ENCODE measurements at places on chromosomes 5 and 9. TPM values are rescaled to one million over a fixed set of nuclear protein-coding genes. Genes with fewer than 3 reads are reported as not detected.
A peak's percentile ranks its signal among the peaks of the same experiment; 100 is the strongest.

ARHGEF37 gene
- total RNA-seq = 1.4 TPM

FGFR4 gene
- total RNA-seq = 1.4 TPM

EIF4EBP3 gene
- 15.5 TPM for total RNA-seq

MXD3 gene
- total RNA-seq = 17.3 TPM

FBN2 gene
- not detected for total RNA-seq

ADAMTS6 gene
- total RNA-seq = 1.5 TPM

CORO2A gene
- 8.2 TPM for total RNA-seq

NME5 gene
- not detected for total RNA-seq

DNA sequence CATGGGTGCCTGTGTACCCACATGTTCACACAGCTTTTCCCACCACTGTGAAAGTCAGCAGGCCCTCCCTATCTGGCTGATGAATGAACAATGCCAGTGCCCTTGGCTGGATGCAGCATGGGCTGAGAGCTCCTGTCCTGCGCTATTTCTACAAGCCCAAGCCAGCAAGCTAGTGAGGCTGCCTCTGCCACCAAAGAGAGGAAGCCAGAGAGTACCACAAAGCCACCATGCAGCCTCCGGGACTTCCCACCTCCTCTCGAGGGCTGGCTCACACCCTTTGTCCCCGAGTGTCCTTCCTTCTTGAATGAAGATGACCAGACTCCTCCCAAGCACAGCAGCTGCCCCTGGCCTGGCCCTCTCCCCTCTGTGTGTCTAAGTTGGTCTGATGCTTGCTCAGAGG is 76.5 kb downstream of the SH3PXD2B start:
- no peaks in the 10 kb centered on the region for H3K4me1 ChIP-seq
- H3K27ac ChIP-seq = no peak overlapping the region
- no peak for DNase-seq
- H3K36me3 ChIP-seq = peaks cover 2% of the 10 kb centered on the region

DNA sequence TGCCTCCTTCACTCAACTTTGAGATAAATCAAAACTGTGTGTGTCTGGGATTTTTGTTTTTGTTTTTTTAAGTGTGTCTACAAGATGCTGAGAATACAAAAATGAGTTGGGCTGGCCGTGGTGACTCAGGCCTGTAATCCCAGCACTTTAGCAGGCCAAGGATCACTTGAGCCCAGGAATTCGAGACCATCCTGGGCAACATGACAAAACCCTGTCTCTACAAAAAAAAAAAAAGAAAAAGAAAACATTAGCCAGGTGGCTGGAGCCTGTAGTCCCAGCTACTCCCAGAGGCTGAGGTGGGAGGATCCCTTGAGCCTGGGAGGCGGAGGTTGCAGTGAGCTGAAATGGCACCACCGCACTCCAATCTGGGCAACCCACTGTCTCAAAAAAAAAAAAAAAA is 21.0 kb downstream of the HNRNPK start:
- no peaks in the 10 kb centered on the region for H3K27me3 ChIP-seq
- H3K36me3 ChIP-seq = peaks cover 9% of the 10 kb centered on the region
- no peak for DNase-seq

DNA sequence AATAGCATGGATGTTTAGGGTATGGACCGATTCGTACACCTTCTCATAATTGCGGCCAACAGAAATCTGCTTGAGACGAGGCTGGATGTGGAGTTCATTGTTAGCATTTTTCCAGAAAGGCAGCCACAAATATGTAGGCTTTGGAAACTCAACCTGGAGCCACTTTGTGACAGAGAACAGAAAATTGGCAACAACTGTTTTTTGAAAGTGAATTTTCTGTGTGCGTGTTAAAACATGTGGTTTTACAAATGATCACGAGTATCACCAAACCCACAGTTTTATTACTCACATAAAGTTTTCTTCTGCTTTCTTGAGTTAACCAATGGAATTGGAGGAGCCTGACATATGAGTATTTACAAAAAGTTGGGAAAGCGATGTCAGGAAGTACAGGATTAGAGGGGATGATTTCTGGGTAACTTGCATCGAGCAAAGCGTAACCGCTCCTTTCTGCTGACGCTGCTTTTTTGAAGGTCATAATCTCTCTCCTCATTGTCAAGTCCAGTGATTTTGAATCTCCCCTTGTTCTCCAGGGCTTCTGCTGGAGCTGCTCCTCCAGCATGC is 138.5 kb upstream of the TAF11L2 start:
- H3K4me3 ChIP-seq = no peak overlapping the region
- DNase-seq = no peak
- H3K27me3 ChIP-seq = no peaks in the 10 kb centered on the region
- no peak overlapping the region for H3K27ac ChIP-seq
- H3K4me1 ChIP-seq = no peaks in the 10 kb centered on the region

GRCh38 chr9:120438111-120438510 is 141.9 kb downstream of the CDK5RAP2 start:
- no peak overlapping the region for H3K4me3 ChIP-seq
- peak overlapping the region; percentile 40 for H3K27ac ChIP-seq
- DNase-seq = no peak

DNA sequence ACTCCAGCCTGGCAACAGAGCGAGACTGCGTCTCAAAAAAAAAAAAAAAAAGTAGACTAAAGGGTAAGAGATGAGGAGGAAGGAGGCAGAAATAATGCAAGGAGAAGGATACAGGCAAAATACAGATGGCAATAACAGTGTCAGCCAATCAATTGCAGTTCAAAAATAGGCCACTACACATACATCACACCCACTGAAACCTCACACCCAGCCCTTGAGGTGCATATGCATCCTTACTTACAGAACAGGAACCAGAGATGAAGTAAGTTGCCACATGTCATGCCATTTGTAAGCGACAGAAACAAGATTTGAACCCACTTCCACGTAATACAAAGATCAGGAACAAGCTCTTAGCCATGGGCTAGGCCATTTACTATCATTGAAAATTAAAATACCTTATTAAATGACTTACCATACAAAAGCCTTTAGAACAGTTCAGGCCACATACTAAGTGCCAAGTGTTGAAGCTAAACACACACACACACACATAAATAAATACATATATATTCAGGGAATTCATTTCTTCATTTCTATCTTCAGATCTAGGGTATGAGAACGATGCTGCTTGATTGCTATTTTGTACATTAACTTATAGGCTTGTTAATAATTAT is 98.4 kb downstream of the FNBP1 start:
- H3K4me3 ChIP-seq = no peak overlapping the region
- H3K27ac ChIP-seq = peak overlapping the region; percentile 76
- H3K27me3 ChIP-seq = no peaks in the 10 kb centered on the region
- peaks cover 50% of the 10 kb centered on the region for H3K4me1 ChIP-seq

DNA sequence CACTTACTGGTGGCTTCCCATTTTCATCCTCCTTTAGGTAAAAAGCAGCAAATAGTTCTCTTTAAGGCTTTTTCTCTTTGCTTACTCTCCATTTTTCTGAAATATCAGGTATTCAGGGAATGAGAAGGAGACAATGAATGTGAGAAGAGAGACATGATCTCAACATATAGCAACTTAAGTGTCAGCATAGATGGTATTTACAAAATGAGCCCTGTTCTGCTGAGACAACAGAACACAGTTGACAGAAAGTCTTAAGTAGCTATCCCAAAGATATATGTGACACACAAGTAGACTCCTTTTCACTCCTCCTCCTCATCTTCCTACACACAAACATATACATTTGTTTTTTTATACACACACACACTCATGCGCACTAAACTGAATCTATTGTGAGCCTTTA is 649.3 kb upstream of the WWC1 start:
- H3K36me3 ChIP-seq = no peaks in the 10 kb centered on the region
- H3K4me3 ChIP-seq = no peak overlapping the region
- DNase-seq = no peak
- H3K27ac ChIP-seq = no peak overlapping the region
- H3K27me3 ChIP-seq = no peaks in the 10 kb centered on the region

GRCh38 chr5:63025679-63026078 is 447.1 kb downstream of the LRRC70 start:
- DNase-seq = no peak
- H3K36me3 ChIP-seq = no peaks in the 10 kb centered on the region
- no peaks in the 10 kb centered on the region for H3K27me3 ChIP-seq
- peaks cover 2% of the 10 kb centered on the region for H3K4me1 ChIP-seq
- H3K4me3 ChIP-seq = no peak overlapping the region

- H3K4me1 ChIP-seq = peaks cover 13% of the 10 kb centered on the region
- DNase-seq = no peak
- H3K27me3 ChIP-seq = no peaks in the 10 kb centered on the region
- no peak overlapping the region for H3K27ac ChIP-seq
- peaks cover 21% of the 10 kb centered on the region for H3K36me3 ChIP-seq
- H3K4me3 ChIP-seq = no peak overlapping the region
Measured at GRCh38 chr5:146248561-146248960, 45.2 kb downstream of the RBM27 start.

DNA sequence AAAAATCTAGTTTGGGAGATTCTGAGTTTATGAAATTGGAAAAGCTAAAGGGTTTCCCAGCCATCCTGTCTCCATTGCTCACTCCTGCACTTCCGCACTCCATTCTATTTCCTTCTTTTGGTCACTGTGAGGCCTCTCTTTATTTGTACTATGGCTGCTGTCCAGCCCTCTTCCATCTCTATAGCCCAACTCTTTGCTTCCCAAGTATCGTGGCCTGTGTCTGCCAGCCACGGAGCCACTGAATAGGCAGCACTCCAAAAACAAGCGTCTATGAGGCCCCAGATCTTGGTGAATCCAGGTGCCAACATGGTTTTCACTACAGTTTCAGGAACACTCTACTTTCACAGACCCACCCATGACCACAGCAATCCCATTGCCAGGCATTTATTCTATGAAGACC is 37.2 kb downstream of the GRAMD2B start:
- no peak overlapping the region for H3K27ac ChIP-seq
- peaks cover 16% of the 10 kb centered on the region for H3K4me1 ChIP-seq
- no peak overlapping the region for H3K4me3 ChIP-seq
- DNase-seq = no peak
- peaks cover 8% of the 10 kb centered on the region for H3K36me3 ChIP-seq

DNA sequence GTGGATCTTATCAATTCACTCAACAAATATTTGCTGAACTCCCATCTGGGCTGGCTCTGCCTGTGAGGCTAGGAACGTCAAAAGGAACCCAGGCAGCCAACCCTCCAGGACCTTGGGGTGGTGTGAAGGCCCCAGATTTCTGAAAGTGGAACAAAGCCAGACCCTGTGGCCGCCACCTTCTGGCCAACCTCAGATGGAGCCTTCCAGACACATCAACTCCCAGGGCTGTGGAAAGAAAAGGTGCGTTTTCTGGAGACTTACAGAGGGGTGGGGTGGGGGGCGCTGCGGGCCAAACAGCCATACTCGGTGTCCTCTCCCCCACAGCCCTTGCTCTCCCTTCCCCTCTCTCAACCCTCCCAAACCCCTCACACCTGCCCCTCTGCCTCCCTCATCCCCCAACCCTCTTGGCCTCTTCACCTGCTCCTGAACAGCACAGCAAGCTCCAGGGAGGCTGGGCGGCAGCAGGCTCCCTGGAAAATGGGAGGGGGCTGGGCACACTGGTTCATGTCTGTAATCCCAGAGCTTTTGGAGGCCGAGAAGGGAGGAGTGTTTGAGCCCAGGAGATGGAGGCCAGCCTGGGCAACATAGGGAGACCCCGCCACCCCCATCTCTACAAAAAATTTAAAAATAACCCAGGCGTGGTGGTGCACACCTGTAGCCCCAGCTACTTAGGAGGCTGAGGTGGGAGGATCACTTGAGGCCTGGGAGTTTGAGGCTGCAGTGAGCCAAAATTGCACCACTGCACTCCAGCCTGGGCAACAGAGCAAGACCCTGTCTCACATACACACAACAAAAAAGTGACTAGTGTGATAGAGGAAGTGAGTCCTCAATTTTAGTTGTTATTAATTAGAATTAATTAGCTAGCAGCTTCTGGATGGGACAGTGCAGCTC is 45.0 kb upstream of the PRRC2B start:
- H3K27ac ChIP-seq = no peak overlapping the region
- no peak for DNase-seq
- no peaks in the 10 kb centered on the region for H3K36me3 ChIP-seq

GRCh38 chr9:128093011-128093410 is 25.0 kb downstream of the SLC25A25 start:
- no peak for DNase-seq
- H3K27ac ChIP-seq = peak overlapping the region; percentile 94
- H3K36me3 ChIP-seq = peaks cover 18% of the 10 kb centered on the region
- H3K27me3 ChIP-seq = no peaks in the 10 kb centered on the region
- peak overlapping the region; percentile 47 for H3K4me3 ChIP-seq
- peaks cover 76% of the 10 kb centered on the region for H3K4me1 ChIP-seq

DNA sequence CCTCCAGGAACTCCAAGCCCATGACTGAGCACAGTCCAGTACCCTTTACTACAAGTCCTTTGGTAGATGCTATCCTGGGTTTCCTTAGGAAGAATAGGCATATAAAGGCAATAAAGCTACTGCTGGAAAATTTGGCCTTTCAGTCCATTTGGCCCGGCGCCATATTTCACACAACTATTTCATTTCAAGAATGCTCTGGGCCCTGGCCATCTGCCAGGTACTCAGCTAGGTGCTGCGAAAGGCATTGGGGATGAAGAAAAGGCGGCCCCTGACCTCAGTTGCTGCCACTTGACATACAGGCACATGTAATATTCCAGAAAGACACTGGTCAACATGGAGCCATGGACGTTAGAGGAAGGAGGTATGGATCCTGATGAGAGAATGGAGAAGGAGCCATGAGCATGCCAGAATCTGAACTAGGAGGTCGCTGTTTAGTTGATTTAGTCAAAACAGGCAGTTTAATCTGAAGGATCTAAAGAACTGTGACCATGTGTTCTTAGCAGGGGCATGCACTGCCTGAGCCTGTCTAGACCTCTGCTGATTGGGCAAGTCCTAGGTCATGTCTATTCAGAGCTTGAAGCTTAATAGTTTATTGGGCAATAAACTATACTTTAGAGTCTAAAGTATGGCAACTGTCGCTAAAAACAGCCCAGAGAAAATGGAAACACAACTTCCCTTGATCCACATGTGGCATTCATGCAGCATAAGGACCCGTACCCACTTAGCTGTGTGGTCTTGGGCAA is 149.3 kb downstream of the MELK start:
- H3K4me3 ChIP-seq = no peak overlapping the region
- DNase-seq = no peak
- no peaks in the 10 kb centered on the region for H3K4me1 ChIP-seq
- no peaks in the 10 kb centered on the region for H3K36me3 ChIP-seq

- no peaks in the 10 kb centered on the region for H3K36me3 ChIP-seq
- DNase-seq = no peak
- H3K4me1 ChIP-seq = peaks cover 6% of the 10 kb centered on the region
- no peak overlapping the region for H3K27ac ChIP-seq
- H3K27me3 ChIP-seq = peaks cover 3% of the 10 kb centered on the region
- H3K4me3 ChIP-seq = no peak overlapping the region
Measured at GRCh38 chr5:91177085-91177484, 206.0 kb downstream of the ARRDC3 start.

DNA sequence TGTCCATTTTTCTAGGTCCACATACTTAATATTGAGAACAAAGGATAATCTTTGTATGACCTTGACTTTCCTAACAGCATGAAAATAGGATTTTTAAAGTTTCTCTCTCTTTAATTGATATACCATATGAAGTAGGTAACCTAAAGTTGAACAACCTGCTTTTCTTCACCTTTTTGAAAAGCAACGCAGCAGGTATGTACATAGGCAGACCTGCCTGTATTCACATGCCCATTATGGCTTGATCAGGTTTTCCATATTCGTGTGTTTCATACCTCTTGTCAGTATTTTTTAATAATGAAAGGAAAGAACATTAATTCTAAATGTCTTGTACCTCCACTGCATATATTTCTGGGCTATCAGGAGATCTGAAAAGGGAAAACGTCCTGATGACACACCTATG is 1.5 kb upstream of the ADAMTSL1 start:
- H3K27me3 ChIP-seq = peaks cover 31% of the 10 kb centered on the region
- H3K4me1 ChIP-seq = no peaks in the 10 kb centered on the region
- H3K27ac ChIP-seq = no peak overlapping the region
- H3K36me3 ChIP-seq = no peaks in the 10 kb centered on the region
- DNase-seq = no peak

GRCh38 chr9:21160178-21160577 is 6.3 kb downstream of the IFNA21 start:
- no peak overlapping the region for H3K27ac ChIP-seq
- H3K27me3 ChIP-seq = no peaks in the 10 kb centered on the region
- peaks cover 24% of the 10 kb centered on the region for H3K4me1 ChIP-seq
- no peaks in the 10 kb centered on the region for H3K36me3 ChIP-seq
- H3K4me3 ChIP-seq = peak overlapping the region; percentile 18
